ENCODE measurements at places on chromosomes 5 and 9. TPM values are rescaled to one million over a fixed set of nuclear protein-coding genes. Genes with fewer than 3 reads are reported as not detected.

DNA sequence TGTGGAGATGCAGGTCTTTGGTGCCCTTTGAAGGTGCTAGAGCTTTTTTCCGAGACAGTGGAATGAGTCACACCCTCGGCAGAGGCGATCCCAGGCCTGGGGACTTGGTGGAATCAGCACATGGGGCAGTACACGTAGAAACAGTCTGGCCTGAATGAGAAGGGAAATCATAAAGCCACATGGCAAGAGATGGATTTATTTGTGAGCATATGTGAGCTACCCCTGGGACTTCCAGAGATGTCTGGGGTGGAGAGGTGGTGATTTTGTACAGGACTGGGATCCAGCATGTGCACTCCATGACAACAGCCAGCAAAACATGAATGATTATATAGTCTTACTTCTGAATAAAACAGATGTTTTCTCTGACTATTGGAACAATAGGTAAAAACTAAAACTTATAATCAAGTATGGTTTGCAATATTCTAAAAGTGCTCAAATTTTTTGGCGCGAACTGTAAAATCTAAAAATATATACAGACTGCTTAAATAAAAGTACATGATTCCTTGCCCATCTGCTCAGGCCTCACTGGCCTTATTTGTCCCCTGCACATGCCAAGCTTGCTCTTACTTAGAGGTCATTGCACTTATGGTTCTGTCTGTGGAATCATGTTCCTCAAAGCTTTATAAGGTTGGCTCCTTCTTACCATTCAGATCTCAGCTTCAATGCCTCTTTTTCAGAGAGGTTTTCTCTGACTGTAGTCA is 54.7 kb upstream of the SMARCA2 start:
- H3K27ac ChIP-seq = no peak overlapping the region
- no peaks in the 10 kb centered on the region for H3K36me3 ChIP-seq
- H3K4me1 ChIP-seq = no peaks in the 10 kb centered on the region
- no peaks in the 10 kb centered on the region for H3K27me3 ChIP-seq

DNA sequence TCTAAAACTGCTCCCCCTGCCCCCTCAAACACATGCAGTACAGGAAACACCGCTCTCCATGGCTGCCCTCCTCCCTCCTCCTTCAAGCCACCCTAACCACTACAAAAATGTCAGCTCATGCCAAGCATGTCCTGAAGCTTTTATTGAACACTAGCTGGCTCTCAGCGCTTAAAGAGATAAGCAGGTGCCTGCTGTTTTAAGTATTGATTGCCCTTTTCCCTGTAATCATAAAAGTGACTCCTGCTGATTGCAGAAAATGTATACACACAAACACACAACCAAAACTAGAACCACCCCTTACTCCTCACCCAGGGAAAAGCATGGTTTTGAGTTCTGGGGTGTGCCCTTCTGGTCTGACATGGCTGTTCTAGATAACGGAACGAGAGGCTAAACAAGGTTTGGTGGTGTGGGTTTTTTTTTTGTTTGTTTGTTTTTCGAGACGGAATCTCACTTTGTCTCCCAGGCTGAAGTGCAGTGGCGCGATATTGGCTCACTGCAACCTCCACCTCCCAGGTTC is 3.7 kb upstream of the UCK1 start:
- peaks cover 17% of the 10 kb centered on the region for H3K4me1 ChIP-seq
- peak; percentile 23 for DNase-seq
- no peak overlapping the region for H3K4me3 ChIP-seq
- 0 out of 3 replicates have a peak, but pooled peaks cover 2% of the 10 kb centered on the region for H3K27me3 ChIP-seq

DNA sequence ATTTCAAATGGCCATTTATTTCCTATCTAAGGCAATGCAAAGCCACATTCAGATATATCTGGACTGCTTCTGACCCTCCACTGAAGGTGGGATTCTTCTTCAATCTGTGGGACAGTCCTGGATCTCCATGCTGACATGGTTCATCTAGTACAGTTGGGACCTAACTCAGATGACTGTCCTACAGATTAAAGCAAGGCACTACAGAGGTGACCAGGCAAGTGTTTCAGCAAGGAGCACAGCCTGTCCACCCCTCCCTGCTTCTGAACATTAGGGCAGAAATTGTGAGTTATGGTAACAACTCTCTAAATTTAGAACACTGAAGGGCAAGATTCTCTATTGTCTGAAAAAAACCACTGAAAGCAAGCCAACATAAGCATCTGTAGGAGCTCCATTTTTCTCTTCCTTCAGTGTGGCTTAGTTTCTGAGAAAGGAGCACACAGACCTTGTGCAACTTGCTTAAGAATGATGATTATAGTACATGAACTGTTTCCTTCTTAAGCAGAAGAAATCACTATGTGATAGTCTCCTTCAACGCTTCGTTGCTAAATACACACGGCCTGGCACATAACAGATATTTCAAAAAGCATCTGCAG is 62.9 kb upstream of the BARX1 start:
- no peaks in the 10 kb centered on the region for H3K4me1 ChIP-seq
- no peak overlapping the region for H3K4me3 ChIP-seq
- no peak overlapping the region for H3K27ac ChIP-seq

GRCh38 chr9:68825762-68826472 is 120.9 kb downstream of the PIP5K1B start:
- H3K4me1 ChIP-seq = peaks cover 8% of the 10 kb centered on the region
- no peak overlapping the region for H3K27ac ChIP-seq
- H3K27me3 ChIP-seq = no peaks in the 10 kb centered on the region
- no peak overlapping the region for H3K4me3 ChIP-seq
- no peaks in the 10 kb centered on the region for H3K36me3 ChIP-seq

GRCh38 chr9:70285246-70285645 is 26.5 kb downstream of the SMC5 start:
- H3K36me3 ChIP-seq = peaks cover 77% of the 10 kb centered on the region
- H3K27me3 ChIP-seq = no peaks in the 10 kb centered on the region
- DNase-seq = no peak
- no peak overlapping the region for H3K4me3 ChIP-seq
- no peak overlapping the region for H3K27ac ChIP-seq

DNA sequence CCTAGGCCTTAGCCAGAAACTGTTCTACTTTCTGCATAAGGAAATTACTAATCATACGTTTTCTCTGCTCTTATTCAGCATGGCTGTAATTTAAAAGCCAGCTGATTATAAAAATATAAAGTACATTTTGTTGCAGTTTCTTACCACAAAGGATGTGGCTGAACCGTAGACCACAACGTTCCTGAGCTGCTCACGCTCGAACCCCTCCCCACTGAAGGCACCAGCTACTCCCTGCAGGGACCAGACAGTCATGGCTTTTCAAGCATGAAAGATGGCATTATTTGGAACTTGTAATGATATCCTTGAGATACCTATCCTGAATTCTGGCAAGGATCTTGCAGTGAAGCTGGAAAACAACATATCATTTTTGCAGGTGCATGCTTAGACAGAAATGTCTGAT is 91.8 kb upstream of the DMRT1 start:
- no peak for DNase-seq
- no peak overlapping the region for H3K4me3 ChIP-seq
- H3K27ac ChIP-seq = no peak overlapping the region
- no peaks in the 10 kb centered on the region for H3K4me1 ChIP-seq
- no peaks in the 10 kb centered on the region for H3K27me3 ChIP-seq

DNA sequence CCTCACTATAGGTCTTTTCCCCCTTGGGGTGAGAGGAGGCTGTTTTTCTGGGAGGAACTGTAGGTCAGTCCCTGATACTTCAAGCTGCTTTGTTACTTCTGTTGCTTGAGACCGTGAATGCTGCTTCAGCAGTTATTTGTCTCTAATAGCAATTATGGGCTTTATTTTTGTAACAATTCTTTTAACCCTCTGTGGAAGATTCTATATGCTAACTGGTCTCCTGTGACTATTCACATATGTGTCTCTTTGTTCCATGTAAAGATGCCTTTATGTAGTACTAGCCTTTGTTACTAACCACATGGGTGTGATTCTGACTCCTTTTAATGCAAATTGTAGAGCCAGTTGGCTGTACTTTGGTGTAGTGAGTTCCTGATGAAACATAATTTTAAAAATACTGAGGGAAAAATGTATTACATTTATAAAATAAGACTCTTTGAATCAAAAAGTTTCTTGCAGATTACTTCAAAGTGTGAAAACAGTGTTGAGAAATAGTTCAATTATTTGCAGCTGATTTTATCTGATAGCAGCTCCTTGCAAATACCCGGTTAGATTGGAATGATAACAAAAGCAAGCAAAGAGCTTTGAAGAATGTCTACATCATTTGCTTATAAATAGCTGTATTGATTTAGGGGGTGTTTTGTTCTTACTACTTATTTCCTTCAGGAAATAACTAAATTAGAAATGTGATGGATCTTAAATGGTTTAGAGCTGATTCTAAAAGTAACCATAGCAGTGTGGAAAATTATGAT is 46.6 kb downstream of the ANGPTL2 start:
- no peaks in the 10 kb centered on the region for H3K27me3 ChIP-seq
- DNase-seq = no peak
- H3K27ac ChIP-seq = no peak overlapping the region
- no peaks in the 10 kb centered on the region for H3K4me1 ChIP-seq
- no peak overlapping the region for H3K4me3 ChIP-seq

- no peaks in the 10 kb centered on the region for H3K27me3 ChIP-seq
- no peaks in the 10 kb centered on the region for H3K36me3 ChIP-seq
- H3K27ac ChIP-seq = no peak overlapping the region
- no peak for DNase-seq
- H3K4me3 ChIP-seq = no peak overlapping the region
Observed at GRCh38 chr5:52738095-52738506, 49.6 kb upstream of the ITGA1 start.

DNA sequence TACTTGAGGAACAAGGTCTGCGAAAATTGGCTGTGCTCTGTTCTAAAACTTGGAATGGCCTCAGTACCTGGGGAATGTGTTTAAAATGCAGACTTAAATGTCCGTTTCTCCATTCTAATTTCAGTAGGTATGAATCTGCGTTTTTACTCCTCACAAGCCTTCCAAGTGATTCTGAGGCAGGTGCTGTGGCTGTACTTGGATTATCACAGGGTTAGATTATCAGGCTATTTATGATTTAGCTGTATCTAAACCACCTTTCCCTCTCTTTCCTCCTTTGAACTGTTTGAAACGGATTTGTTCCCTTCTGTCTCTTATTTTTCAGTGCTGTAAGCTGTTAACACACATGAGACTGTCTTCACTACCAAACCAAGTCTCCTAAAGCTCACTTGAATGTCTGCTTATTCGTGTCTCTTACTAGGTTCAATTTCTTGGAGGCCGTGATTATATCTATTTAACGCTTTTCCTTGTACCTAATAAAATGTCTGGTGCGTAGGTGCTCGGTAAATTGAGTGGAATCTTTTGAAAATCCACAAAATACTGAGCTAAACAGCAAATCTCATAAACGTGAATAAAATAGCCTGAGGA is 714 bp upstream of the CETN3 start:
- H3K36me3 ChIP-seq = peaks cover 21% of the 10 kb centered on the region
- H3K27me3 ChIP-seq = no peaks in the 10 kb centered on the region
- no peaks in the 10 kb centered on the region for H3K4me1 ChIP-seq
- H3K4me3 ChIP-seq = peak overlapping the region; percentile 83
- peak overlapping the region; percentile 99 for H3K27ac ChIP-seq

GRCh38 chr5:159912033-159912800 is 4.1 kb upstream of the ADRA1B start:
- no peak overlapping the region for H3K4me3 ChIP-seq
- H3K27me3 ChIP-seq = peaks cover 30% of the 10 kb centered on the region
- no peaks in the 10 kb centered on the region for H3K36me3 ChIP-seq
- H3K27ac ChIP-seq = no peak overlapping the region

- H3K27me3 ChIP-seq = no peaks in the 10 kb centered on the region
- no peaks in the 10 kb centered on the region for H3K36me3 ChIP-seq
- no peak overlapping the region for H3K4me3 ChIP-seq
Observed at GRCh38 chr9:36789886-36790285, 217.2 kb downstream of the MELK start.

- peaks cover 4% of the 10 kb centered on the region for H3K27me3 ChIP-seq
- H3K36me3 ChIP-seq = no peaks in the 10 kb centered on the region
- no peak overlapping the region for H3K27ac ChIP-seq
- no peak overlapping the region for H3K4me3 ChIP-seq
Observed at GRCh38 chr9:76528056-76528455, 69.1 kb downstream of the GCNT1 start.

DNA sequence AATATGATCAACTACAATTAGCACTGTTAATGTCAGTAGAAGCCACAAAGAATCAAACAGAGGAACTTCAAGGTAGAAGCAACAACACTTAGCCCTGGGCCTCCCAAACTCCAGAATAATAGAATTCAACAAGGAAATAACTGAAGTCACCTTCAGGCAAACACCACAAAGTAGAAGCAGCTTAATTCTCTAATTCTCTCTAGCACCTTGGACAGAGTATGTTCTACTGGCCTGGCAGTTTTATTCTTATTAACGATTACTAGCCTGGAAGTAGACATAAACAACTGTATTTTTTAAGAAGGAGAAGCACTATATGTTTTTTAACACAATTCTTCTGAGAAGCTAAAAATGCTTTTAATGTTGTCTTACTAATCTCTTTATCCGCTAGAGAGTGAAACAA is 911.9 kb downstream of the DTWD2 start:
- no peaks in the 10 kb centered on the region for H3K27me3 ChIP-seq
- no peaks in the 10 kb centered on the region for H3K36me3 ChIP-seq
- no peak overlapping the region for H3K27ac ChIP-seq
- H3K4me3 ChIP-seq = no peak overlapping the region

DNA sequence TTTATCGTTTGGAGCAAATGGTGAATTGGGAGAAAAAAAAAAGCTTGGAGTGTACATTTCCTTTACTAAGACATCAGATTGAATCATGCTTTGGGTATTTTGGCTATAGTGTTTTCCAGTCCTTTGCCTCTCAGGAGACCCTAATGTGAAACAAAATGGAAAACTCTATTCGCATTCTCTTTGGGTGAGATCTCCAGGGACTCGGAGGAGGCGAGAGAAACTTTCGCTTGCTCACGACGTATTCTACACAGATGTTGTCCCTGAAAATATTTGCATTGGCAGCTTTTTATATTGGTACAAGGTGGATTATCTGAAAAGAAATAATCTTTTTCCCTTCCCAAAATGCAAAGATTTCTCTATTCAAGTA is 1240.1 kb upstream of the WWC1 start:
- H3K27me3 ChIP-seq = no peaks in the 10 kb centered on the region
- H3K36me3 ChIP-seq = no peaks in the 10 kb centered on the region

Gene DNLZ
- 22.1 TPM for polyA plus RNA-seq

Gene C9orf43
- 0.45 TPM for polyA plus RNA-seq

Gene DMAC1
- 27.2 TPM for polyA plus RNA-seq

Gene UBE2QL1
- not detected for polyA plus RNA-seq
